Stimulated activated CD8-positive, alpha-beta memory T cell treated with anti-CD3 and anti-CD28 coated beads, Interleukin-4, amount 100 ng/mL, for 1 hour (primary cell): ENCODE measurements at places on chromosomes 7 and 10.

DNA sequence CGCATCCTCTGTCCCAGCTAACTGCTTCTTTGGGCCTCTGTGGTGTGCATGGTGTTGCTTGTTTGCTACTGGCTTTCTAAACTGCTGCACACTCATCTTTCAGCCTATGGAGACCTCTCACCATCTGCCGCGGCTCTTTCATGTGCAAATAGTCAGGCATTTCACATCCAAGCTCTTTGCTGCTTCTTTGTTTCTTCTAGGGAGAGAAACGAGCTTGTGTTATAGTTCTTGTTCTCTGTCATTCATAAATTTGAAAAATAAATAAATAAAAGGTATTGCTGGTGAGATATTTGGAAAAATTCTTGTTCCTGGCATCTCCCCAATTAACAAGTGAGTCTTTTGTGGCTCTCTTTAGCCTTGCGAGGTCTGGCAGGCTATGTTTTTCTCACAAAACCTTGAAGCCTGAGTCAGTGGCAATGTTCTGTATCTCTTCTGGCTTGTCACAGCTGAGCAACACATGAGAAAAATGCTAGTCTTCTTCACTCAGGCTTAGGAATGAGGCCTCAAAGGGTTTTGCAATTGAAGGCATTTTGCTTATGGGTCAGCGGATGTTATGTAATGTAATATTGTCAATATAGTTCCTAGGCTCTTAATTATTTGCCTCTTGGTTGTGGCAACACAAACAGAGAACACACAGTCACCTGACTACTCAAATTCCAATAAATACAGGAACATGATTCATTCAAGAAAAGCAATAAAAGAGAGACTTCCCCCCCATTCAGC lies 274.0 kb downstream of the FRMD4A start:
- DNase-seq = no peak

DNA sequence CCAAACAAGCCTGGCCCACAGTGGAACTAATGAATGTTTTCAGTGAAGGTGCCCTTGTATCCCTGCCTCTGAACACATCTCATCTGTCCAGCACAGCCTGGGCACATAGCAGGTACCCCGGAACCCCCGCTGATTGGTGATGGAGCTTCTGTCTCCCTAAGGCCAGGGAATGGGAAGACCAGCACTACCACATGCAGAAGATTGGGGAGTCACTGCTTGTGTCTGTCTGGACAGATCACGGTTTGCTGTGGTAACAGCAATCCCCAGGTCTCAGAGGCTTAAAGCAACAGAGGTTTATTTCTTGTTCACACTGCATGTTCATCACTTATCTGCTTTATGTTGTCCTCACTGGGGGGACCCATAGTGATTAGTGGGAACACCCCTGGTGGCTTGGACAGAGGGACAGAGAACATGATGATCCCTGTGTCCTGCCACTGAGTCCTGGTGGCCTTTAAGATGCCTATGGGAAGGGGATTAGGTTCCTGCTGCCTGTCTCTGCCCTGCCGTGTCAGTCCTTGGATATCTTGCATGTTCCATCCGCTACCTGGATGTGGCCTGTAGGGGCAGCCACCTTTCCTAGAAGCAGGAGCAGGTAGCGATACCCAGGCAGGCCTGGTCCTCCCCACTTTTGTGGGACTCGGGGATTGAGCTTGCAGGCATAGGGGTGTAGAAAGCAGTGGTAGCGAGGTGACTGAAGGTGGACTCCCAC lies 3.6 kb downstream of the TSPAN14 start:
- DNase-seq = no peak

DNA sequence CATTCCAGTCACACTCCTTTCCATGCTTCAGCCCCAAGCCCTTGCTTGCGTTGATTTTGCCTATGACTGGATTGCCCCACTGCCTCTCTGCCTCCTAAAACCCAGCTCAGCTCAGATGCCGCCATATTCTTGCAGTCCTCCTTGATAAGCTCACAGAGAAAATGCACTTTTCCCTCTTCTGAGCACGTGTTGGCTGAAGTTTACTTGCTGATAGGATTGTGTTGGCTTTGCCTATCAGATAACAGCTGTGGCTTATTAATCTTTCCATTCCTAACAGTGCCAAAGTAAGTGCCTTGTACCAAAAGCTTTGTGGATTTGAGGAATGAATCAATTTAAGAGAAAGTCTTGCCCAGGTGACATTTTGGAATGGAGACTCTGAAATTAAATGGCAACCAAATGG lies 249.2 kb downstream of the PHTF2 start:
- DNase-seq = no peak

DNA sequence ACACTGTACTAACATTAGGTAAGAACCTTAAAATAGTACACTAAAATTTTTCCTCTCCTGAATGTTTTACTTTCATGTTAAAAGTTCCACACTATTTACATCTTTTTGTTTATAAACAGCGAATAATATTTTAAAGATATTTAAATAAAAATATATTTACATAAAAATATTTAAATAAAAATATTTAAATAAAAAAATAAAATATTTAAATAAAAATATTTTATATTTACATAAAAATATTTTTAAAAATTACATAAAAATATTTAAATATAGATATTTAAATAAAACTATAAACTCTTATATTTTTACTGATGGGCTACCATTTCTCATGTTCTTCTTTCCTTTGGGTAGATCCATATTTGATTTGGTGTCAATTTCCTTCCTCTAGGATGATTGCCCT lies 619.0 kb downstream of the ANKRD7 start:
- no peak for DNase-seq

DNA sequence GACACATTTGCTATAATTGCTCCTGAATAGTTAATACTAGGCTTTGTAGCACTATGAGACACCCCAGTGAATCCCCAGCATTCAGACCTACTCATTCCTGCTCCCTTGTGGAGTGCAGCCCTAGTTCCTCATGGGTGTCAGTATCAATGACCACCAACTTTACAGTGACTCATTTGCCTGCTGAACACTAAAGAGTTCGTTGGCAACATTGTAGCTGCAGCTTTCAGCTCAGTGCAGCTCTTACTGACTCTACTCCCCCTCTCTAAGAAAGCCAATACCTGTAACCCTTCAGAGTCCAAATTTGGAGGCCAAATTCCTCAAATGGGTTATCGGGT lies 127.1 kb upstream of the MTPN start:
- no peak for DNase-seq

DNA sequence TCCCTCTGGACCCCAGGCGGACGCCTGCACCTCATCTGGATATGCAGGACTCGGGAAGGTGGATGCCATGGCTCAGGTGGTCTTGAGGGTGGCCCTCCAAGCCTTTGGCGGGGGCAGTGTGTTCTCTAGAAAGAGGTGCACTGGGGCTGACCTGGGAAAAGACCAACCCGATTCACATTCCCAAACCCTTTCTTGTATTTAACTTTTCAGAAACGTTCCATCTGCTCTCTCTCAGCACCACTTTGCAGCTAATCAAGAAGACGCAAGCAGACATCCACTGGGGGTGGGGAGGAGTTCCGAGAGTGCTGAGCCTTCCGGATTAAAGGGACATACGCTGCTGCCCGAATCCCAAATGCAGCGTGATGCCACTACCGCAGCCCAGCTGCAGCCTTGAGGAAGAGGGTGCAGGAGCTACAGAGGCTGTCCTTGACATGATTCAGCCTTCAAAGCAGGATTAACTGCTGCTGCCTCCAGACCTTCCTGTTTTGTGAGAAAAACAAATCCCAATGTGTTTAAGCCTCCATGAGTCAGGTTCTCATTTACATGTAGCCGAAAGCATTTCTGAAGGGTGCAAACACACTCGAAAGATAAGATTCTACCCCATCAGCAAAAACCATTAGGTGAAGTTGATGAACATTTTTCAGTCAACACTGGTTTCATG lies 39.9 kb downstream of the RBM17 start:
- DNase-seq = no peak

DNA sequence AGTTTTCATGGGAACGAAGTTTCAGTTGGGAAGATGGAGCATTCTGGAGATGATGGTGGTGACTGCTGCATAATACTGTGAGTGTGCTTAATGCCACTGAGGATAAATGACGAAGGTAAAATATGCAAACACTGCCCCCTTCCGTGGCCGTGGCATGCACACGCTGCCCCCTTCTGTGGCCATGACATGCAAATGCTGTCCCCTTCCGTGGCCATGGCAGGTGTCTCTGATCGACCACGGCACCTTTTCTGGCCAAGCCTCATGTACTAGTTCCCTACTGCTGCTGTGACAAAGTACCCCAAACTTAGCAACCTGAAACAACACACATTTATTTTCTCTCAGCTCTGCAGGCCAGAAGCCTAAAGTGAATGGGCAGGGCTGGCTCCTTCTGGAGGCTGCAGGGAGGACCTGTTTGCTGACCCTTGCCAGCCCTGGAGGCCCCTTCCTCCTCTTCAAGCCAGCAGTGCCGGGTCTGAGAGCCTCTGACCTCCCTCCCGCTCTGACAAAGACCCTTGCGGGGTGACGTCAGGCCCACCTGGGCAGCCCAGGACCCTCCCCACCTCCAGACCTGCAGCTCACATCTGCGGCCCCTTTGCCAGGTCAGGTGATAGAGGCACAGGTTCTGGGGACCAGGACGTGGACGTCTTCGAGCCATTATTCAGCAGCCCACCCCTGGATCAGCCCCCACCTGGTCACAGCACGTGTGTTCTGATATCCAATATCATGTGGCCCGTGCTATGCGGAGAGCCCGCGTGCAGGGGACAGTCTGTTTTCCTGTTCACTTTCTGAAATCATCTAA lies 82.0 kb downstream of the MICALL2 start:
- DNase-seq = no peak

DNA sequence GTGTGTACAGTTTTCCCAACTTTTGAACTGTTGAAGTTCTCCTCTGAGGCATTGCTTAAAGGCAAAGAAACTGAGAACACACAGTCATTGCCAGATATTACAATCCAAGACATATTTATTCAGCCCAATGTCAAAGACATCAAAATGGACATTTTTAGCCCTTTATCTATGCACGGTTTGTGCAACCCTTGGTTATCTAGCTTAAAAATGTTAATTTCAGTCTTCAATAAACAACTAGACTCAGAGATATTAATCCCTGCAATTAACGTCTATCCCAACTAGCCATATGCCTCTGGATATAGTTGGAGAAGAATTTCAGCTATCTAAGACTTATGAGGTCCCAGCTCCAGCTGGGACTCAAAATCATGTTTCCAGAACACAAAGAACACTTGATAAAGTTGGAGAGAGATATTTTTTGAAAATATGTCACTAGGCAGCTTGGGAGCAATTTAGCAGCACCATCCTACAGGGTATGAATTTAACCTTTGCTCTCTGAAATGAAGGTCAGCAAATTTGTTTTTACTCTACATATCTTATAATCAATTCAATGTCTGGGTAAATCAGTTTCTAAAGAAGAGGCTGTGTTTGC lies 357.0 kb downstream of the RNLS start:
- DNase-seq = no peak

DNA sequence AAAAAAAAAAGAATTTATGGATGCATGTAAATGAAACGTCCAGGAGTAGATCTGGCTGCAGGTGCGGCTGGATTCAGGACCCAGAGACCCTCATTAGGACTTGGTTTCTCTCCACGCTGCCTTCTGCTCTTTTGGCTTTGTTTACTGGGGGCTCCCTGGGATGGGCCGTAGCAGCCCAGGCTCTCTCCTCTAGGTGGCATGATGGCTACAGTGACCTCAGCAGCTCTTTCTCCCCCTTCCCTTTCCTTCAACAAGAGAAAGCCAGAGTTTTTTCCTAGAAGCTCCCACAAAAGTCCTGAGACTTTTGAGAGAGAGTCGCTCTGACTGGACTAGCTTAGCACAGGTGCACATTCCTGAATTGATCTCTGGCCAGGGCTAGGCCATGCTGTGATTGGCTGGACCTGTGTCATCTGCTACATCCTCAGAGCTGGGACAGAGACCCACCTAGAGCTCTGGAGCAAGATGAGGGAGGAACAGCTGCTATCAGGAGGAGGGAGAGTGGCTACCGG lies 67.8 kb upstream of the PDCD4 start:
- peak; percentile 6 for DNase-seq

GRCh38 chr7:37916673-37917660 lies at the start of gene SFRP4:
TSS of gene SFRP4 (minus strand) at chr7:37916817. CDS start at chr7:37916537, 280 bp downstream.
- no peak for DNase-seq

- no peak for DNase-seq
Observed at GRCh38 chr10:44089671-44090070, 295.2 kb downstream of the CXCL12 start.

DNA sequence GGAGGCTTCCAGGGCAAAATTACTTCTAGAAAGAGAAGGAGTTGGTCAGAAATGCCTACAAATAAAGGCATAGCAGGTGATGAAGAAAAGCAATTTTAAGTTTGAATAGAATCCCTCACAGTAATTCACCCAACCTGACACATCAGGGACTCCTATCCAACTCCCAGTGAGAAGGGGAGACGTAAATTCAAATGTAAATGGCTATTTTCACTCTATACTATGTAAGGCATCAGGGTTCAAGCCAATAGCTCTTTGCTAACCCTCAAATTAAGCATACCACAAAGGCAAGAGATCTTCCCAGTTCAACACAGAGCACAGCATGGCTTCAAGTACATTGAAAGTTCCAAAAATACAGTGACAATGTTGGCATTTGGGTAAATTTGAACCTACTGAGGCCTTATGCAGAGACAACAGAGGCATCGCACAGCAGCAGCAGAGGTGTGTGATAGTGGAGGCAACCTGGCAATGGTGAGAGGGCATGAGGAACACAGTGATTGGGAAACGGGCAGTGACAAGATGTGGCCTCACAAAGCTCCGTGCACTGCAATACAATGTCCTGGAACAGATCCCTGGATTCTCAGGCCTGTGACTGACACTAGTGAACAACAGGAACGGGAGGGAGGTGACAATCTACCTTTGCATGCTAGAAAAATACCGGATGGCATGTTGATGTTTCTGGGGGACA lies 95.7 kb downstream of the VSTM2A start:
- DNase-seq = no peak

DNA sequence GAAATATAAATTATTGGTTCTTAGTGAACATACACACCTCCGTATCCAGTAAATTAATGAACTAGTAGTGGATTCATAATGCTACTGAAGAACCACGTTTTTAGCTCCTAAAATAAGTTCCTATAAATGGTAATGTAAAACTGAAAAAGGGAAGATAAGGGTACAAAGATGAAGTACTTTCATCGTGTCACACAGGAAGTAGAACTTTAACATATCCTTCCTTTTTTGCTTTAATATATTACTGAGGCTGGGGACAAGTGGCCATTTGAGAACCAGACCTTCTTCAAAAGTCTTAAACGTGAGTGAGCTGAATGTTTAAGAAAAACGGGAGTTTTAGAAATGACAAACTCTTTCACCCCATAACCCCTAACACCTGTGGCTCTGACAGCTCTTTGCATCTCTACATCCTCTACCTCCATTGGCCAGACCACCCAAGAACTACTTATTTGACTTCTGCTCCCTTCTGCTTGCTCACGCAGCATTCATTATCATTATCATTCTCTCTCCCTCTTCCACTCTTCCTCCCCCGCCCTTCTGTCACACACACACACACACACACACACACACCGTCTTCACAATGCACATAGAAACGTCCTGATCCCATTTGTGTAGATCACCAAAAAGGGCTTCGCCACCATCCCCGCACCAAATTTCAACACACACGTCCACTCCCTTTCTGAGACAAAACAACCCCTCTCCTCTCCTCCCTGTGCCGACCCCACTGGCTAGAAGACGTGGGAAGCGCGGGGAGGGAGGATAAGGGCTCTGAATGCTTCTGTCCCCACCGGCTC lies 677 bp downstream of the SKAP2 start:
- no peak for DNase-seq
